ENCODE measurements at places on chromosomes 16 and 17.
A peak's percentile ranks its signal among the peaks of the same experiment; 100 is the strongest.

DNA sequence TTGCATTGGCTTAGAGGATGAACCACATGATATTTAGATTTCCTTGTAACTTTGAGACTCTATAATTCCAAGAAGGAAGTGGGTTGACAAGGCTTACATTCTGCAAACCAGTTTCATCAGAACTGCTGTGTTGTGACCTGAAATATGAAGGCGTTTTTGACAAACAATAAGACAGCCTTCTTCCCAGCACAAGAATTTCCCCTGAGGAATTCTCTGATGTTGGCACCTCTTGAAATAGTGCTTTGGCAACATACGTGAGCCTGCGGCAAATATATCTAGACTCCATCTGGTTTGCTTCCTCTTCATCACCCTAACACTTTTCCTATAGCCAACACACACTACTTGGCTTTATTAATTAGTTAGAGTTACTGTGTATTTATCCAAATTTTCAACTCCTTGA, 585.5 kb upstream of the SOX9 start:
- no peak for DNase-seq

DNA sequence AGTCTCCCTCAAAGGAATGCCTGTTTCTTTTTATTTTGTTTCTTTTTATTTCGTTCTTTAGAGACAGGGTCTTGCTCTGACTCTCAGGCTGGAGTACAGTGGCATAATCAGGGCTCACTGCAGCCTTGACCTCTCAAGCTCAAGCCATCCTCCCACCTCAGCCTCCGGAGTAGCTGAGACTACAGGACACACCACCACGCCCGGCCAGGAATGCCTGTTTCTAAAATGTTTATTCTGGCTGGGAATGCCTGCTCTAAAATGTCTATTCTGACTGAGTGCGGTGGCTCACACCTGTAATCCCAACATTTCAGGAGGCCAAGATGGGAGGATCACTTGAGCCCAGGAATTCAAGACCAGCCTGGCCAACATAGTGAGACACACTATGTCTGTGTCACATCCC, 2.5 kb upstream of the MMP28 start:
- DNase-seq = no peak

GRCh38 chr16:15031179-15031578, 24.7 kb downstream of the NTAN1 start:
- DNase-seq = no peak

GRCh38 chr17:30831257-30831656, 509 bp upstream of the ATAD5 start:
- peak; percentile 33 for DNase-seq

DNA sequence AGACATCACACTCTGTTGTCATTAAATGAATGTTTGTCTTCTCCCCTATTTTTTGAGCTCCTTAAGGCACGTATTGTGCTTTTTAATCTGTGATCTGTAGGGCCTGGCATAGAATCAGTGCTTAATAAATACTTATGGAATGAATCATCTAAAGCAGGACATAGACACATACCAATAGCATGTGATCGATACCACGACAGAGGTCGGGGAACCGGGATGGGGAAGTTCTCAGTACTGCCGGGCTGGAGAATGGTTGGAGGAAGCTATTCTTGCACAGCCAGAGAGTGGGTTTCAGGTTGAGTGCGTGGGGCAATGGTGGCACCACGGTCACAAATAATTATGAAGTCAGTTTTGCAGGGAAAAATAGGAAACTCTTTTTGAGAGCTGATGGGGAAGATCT, 26.8 kb downstream of the NLRP1 start:
- no peak for DNase-seq

- no peak for DNase-seq
These were observed 42.5 kb upstream of the RASD1 start for GRCh38 chr17:17538417-17539391.

DNA sequence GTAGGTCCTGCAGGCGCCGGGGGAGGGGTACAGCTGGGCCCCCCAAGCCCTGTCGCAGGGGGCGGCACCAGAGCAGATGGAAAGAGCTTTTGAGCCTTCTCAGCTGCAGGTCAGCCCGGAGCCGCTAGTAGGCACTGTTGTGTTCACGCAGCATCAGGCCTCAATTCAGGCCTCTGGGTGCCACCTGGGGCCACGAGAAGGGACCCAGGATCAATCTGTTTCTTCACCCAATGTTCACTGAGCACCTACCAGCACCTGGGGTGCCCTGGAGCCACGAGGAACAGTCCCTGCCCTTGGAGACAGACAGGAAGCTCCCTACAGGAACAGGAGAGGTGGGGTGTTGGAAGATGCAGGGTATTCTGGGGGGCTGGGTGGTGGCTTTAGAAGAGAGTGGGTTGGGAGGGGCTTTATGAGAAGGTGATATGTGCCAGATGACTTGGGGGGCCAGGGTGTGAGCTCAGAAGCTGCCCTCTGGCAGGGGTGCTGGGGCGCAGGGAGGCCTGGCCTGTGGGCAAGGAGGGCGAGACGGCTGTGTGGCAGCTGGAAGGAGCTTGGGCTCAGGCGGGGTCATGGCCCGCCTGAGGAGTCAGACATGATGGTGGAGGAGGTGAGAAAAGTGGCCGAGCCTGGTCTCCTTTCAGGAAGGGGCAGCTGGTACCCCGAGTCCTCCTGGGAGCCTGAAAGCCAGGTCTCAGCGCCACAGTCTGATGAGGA, 121.9 kb upstream of the GSE1 start:
- DNase-seq = peak; percentile 26

DNA sequence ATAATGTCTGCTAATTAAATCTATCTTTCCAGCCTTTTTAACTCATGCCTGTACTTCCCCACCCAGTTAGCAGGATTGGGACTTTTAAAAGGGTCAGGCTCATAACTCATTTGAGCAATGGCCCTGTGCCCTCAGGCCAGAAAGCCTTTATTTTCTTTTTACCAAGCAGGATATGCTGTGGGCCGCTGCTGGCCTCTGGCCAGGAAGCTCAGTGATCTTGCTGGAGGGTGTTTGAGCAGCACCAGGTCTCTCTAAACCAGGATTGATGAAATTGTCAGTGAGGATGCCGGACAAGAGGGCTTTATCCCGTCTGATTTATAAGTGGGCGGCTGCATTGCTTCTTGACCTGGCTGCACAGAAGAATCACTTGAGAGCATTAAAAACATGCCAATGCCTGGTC, 187.8 kb downstream of the RAB11FIP4 start:
- no peak for DNase-seq

DNA sequence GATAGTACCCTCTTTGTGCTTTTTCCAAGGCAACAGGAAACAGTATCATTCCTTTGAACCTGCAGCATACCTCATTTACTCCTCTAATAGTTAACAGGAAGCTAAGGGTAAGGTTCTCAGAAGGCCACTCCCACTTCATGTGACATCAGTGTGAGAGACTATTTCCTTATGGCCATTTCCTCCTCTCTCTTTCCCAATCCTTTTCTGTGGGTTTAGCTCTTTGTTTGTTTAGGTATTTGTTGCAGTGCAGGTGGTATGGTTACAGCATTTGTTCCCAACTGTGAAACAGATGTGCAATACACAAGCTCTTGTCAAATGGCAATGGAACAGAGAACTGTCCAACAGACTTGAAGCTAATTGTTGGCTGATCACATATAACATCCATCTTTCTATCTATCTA, 14.7 kb downstream of the TMC5 start:
- DNase-seq = no peak

DNA sequence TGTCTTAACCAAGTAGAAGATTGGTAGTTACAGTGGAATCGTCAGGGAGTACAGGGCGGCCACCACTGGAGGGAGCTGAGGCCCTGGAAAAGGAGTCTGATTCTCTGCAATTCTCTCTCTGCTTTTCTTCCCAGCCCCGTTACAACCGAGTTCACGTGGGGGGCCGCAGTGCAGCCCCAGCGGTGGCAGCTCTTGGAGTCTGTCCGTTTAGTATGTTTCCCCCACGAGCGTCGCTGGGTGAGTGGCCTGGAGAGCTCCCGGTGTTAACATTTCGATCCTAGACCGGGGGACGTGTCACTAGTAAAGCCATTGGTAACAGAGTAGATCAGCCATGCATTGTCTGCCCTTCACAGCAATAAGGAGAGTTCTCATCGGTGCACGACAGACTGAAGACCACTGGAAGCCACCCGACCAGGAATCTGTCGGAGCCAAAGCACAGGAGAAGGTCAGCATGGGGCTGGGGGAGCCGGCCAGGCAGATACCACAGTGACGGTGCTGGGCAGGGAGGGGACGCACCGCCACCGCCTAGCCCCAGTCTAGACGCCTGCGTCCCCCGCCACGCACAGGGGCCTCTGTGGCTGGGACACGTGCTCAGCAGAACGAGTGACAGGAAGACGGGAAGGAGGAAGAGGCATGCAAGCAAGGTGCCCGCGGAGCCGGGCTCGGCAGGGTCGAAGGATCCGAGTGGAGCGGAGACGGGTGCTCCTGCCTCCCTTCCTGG, 15.7 kb downstream of the SLC16A3 start:
- DNase-seq = peak; percentile 46

- no peak for DNase-seq
These were observed 647.0 kb downstream of the MAF start for GRCh38 chr16:78953526-78953925.

DNA sequence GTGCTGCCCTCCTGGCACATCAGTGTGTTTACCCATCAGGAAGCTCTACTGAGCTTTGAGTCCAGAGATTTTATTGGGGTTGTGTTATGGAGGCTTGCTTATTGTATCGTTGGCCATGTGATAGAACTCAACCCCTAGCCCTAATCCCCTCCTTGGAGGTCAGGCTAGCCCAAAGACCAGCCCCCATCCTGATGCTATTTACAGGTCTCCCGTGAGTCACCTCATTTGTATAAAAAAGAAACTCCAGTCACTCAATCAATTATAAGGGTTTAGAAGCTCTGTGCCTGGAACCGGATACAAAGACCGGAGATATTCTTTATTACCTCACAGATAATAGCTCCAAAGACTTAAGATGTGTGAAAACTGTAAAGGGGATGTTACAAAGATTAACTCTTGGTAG, 405.9 kb downstream of the CNTNAP4 start:
- DNase-seq = no peak

- DNase-seq = no peak
These were observed 4.2 kb downstream of the LHX1 start for GRCh38 chr17:36941265-36942010.

- no peak for DNase-seq
These were observed 28.0 kb downstream of the NFATC3 start for GRCh38 chr16:68113059-68113761.

DNA sequence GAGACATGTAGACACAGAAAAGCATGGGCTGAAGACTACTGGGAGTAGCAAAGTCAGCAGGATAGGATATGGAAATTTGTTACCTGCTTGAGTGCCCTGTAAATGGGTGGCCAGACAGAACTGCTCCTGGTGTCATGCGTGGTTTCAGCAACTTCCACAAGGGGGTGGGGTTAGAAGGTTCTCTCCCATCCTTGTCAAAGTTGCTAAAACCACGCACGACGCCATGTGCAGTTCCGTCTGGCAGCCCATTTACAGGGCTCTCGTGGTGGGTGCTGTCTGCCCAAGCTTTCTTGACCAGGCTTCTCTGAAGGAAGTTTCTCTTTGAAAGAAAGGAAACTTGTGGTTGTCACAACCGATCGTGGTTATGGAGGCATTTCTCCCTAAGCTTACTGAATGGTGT, 6.9 kb upstream of the DBNDD1 start:
- no peak for DNase-seq

- DNase-seq = no peak
These were observed 1.2 kb upstream of the ATP2A1 start for GRCh38 chr16:28876973-28877654.

DNA sequence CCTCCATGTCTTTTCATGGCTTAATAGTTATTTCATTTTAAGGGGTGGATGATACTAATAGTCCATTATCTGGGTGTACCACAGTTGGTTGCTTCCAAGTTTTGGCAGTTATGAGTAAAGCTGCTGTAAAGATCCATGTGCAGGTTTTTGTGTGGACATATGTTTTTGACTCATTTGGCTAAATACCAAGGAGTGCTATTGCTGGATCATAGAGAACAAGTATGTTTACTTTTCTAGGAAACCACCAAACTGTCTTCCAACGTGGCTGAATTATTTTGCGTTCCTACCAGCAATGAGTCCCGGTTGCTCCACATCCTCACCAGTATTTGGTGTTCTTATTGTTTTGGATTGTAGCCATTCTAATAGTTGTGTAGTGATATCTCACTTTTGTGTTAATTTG, 181.9 kb downstream of the SPECC1 start:
- no peak for DNase-seq

GRCh38 chr16:56939801-56940200, 7.9 kb downstream of the HERPUD1 start:
- DNase-seq = no peak

DNA sequence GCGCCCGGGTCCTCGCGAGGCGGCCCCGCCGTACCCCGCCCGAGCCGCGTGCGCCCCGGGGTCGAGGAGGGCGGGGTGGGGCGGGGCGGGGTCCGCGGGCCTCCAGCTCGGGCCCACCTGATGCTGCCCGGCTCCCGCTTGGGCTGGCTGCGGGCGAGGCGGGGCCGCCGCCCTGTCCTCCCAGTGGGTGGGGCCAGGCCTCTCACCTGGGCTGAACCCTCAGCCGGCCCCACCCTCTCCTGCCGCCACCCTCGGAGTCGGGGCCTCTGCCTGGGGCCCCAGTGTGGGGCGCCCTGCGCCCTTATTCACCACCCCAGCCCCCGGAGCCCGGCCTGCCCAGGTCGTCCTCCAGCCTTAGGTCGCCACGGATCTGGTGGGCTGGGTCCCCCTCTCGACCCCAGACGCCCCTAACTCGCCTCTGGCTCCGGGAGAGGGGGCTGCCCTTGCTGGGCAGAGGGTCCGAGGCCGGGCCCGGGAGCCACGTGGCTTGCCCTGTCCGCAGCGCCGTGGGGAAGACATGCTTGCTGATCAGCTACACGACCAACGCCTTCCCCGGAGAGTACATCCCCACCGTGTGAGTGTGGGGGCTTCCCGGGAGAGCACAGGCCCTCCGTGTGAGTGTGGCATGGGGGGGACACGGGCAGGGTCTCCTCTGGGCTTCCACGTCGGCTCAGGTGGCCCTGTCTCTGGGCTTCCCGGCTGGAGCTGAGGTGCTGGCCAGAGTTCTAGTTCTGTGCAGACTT, 578 bp downstream of the RAC3 start:
- peak; percentile 51 for DNase-seq

DNA sequence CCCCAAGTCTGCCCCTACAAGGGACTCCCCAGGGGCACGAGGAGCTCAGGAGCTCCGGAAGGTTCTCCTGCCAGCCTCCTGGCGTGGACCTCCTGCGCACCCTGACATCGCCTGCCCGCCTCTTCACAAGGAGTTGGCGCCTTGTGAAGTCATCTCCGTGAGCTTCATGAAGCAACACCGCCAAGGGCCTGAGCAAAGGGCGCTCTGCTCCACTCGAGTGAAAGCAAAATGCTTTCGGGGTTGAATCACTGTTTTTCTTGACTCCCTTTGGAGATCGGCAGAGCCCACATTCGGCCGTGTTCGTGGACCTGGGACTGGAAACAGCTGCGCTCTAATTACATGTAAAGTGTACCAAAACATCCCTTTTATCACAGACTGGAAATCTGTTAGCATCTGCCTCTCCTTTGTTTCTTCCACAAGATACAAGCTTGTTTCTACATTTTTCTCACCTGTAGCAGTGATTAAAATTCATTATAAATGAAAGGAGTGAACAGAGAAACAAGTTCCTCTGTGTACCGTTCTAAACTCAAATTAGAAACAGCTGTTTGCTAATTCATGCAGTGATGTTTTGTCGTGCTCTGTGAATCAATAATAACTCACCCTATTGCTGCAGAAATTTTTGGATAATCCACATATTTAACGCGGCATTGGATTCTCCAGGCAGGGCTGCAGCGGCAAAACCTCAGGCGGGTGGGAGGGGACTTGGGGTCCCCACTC, 203.3 kb downstream of the ZNF423 start:
- DNase-seq = no peak

All from activated CD4-positive, alpha-beta T cell treated with anti-CD3 and anti-CD28 coated beads, Interleukin-2, amount 10 ng/mL, durations not matched to agents 7 days and 5 days (primary cell).